Vagina (tissue), 2 donors: ENCODE measurements at places on chromosomes 5 and 9.

- DNase-seq = no peak
Measured at GRCh38 chr5:118883362-118883761, 105.0 kb downstream of the DTWD2 start.

DNA sequence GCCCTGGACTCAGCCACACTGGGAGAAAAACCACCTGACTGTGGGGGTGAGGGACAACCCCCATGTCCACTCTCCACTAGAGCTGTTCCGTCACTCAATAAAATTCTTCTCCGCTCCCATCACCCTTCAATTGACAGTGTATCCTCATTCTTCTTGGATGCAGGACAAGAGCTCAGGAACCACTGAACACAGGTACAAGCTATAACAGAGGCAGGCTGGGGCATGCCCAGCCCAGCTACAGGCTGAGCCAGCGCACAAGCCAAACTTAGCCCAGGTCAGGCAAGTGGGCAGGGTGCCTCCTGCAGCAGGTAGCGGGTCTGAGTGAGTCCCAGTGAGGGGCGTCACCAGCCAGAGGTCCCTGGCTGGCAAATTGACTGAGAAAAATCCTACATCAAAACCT lies 183.4 kb downstream of the HINT1 start:
- no peak for DNase-seq

DNA sequence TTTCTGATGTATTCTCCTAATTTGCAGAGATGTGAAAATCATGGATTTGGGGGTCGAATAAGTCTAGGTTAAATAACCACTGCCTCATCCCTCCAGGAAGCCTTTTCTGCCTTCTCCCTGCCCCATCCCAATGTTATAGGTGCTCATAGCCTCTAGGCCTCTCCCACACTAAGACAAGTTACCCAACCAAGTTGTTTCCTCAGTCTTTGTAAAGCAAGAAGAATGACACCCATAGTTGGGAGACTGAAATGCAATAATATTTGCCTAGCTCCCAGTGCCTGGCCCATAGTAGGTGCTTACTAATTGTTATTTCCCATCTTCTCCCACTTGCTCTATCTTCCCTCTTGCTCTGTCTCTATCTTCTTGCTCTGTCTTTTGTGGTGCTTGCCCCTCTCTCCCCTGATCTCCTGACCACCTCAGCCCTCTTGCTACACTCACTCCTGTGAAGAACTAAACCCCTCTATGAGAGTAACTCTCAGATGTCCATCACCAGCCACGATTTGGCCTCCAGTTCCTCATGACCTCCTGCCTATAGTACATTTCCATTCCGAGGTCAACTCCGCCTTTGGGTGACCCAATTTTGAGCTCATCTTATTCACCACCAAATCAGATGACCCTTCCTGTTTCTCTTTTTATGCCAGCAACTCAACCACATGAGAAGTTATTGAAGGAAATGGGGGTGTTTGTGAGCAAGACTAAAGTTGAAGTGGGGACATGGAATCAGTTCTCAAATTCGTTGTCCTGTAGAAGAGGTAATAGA lies 7.0 kb downstream of the AFAP1L1 start:
- no peak for DNase-seq

DNA sequence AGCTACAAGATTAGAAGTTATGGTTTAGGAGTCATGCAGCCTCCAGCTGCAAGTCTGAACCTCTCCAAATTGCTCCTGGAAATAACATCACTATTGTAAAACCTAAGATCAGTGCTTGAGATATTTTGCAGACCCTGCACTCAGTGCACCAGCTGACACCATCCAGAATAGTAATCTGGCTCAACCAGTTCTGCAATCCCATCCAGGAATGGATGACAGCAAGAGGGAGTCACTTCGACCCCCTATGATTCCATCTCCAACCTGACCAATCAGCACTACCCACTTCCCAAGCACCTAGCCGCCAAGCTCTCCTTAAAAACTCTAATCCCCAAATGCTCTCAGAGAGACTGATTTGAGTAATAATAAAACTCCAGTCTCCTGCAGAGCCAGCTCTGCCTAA lies 37.9 kb upstream of the NR4A3 start:
- DNase-seq = no peak

GRCh38 chr5:139637438-139638089 lies 10.6 kb upstream of the CXXC5 start:
- DNase-seq = no peak
